ENCODE measurements at places on chromosomes 11 and 22. TPM values are rescaled to one million over a fixed set of nuclear protein-coding genes. Genes with fewer than 3 reads are reported as not detected.

Gene CNIH2
- total RNA-seq: 9.3 TPM

DNA sequence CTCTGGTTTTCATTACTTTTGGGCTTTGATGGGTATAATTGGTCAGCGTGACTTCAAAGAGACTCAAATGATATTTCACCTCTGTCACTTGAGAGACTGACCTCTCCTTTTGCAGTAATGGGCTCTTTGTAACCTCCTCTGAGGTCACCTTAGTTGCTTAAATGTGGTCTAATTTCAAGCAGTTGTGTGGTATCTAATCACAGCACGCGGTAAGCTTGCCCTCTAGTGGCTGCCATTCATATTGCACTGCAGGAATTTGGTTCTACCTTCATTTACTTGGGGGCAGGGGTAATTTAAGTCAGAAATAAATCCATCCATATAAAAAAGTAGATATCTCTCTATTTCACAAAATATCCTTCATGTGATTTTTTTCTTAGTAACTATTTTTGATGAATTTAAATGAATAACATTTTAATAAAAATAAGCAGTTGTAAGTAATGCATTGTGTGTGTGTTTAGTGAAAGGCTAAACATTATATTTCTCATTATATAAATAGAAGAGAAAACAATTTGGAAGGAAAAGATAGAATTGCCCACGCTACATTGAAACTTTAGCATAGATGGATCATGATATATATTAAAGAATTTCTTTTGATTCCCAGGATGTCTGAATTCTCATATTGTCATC, 55.0 kb upstream of the ANO3 start:
- H3K27me3 ChIP-seq: no peaks in the 10 kb centered on the region
- no peak overlapping the region for H3K4me3 ChIP-seq
- no peaks in the 10 kb centered on the region for H3K36me3 ChIP-seq
- H3K27ac ChIP-seq: no peak overlapping the region
- DNase-seq: peak; percentile 65
- H3K4me1 ChIP-seq: no peaks in the 10 kb centered on the region

- H3K27me3 ChIP-seq: peaks cover 32% of the 10 kb centered on the region
- no peaks in the 10 kb centered on the region for H3K4me1 ChIP-seq
- H3K4me3 ChIP-seq: no peak overlapping the region
- H3K27ac ChIP-seq: no peak overlapping the region
- H3K36me3 ChIP-seq: no peaks in the 10 kb centered on the region
- DNase-seq: no peak
Observed at GRCh38 chr11:134474942-134475341, 62.9 kb upstream of the B3GAT1 start.

Gene MICAL2
- 199 TPM for total RNA-seq

All from Panc1 (cell line).